ENCODE measurements at places on chromosomes 11 and 22.

DNA sequence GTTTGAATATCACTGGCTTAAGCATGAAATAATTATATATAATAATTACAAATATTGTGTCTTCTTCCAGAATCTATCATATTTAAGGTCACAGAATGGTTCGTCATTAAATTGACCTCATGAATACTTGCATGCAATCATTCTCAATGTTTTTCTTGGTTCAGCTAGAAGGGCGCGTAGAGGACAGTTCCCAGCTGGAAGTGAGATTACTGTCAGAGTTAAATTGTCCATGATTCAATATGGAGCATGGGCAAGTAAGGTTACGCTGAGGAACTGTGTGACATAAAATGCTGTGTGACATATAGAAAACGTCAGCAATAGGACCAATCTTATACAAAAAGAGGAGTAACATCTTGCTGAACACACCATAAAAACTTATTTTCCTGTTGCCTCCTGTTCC is 2423.5 kb upstream of the RAG2 start:
- no peak for DNase-seq

- no peak for DNase-seq
Observed at GRCh38 chr11:67307545-67308001, 4.2 kb downstream of the SSH3 start.

DNA sequence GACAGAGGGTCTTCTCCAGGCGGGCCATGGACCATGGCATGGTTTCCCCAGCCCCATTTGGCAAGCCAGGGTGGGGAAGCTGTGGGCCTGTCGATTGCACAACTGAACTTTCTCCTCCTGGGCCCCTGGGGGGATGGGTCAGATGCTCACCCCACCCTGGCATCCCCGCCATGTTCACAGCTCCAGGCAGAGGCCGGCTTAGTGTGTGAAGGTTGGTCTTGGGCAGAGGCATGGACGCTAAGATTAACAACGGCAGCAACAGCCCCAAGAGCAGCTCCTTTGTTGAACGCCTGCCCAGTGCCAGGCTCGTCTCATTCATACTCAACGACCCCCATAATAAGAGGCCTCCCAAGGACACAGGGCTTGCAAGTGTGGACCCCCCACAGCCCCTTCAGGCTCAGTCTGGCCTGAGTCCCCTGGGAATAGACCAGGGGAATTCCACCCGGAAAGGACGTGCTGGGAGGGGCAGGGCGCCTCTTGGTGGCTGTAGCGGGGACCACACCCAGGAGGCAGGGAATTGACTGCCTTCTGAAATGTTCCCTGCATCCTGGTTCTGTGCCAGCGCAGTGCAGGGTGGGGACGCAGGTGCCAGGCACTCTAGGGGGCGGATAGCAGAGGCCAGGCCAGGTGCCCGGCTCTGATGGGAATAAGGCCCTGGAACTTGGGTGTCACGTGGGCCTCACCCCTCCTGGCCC is 8.3 kb downstream of the TSPO start:
- no peak for DNase-seq

DNA sequence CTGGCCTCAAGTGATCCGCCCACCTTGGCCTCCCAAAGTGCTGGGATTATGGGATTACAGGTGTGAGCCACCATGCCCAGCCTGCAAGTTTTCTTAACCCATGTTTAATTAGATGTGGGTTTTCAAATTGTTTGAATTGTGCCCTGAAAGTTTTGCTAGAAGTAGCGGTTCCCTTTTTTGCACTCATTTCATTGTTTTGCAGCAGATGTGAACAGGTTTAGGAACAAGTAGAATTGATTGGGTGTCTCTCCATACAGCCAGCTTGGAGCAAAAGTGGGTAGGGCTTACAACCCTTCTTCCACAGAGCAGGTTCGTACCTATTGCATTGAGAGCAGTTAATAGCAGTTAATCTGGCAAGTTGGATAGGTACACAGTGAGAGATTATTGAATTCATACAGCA is 16.1 kb downstream of the EWSR1 start:
- no peak for DNase-seq

- no peak for DNase-seq
Observed at GRCh38 chr11:112382561-112382960, 121.9 kb upstream of the PLET1 start.

- DNase-seq = peak; percentile 28
Observed at GRCh38 chr11:112280268-112281126, 19.8 kb upstream of the PLET1 start.

GRCh38 chr11:123168955-123169484 is 26.0 kb downstream of the CLMP start:
- no peak for DNase-seq

DNA sequence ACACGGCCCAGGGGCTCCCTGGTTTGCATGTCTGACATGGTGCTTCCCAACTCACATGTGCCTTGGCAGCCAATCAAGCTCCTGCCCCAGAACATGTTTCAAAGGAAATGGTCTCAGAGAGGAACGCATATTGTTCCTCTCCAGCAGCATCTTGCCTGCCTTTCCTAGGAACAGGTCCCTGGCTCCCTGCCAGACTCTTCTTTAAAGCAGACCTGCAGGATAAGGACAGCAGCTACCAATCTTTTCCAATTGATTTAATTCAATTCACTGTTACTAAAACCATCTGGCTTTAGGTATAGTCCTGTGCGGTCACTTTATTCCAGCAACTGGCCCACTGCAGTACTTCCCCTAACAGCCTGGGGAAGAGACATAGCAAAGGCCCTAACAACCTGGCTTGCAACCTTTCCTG is 79.9 kb downstream of the AMBRA1 start:
- DNase-seq = no peak

GRCh38 chr11:29734287-29734686 is 282.5 kb downstream of the KCNA4 start:
- DNase-seq = no peak

GRCh38 chr11:94310191-94310875 is 6.0 kb downstream of the IZUMO1R start:
- DNase-seq = no peak

DNA sequence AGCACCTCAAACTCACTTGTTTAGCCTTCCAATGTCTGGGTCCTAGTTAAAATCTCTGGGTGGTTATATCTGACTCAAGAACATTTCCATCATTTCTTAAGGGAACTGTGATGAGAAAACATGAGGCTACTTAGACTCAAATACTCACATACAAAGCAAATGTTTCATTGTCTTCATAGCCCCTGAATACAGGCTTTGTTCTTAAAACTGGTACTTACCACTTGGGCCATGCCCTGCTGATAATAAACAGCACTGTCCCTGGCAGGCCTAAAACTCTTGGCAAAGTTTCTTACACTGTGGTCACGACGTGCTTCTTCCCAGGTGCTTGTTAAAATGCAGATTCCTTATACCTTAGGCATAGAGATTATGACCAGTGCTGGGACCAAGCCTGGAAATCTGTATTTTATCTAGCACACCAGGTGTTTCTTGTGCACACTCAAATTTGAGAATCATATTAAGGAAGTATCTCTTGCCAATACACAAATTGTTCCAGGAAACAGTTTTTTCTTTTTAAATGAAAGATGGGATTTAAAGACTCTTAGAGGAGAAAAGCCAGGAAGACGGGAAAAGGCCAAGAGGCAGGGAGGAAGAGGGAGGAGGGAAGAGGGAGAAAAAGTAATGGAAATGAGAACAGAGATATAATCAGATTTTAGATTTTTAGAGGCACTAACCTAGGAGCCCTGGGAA is 287.9 kb upstream of the MPPED2 start:
- DNase-seq = no peak

GRCh38 chr22:27546157-27546935 is 255.2 kb downstream of the MN1 start:
- DNase-seq = no peak

DNA sequence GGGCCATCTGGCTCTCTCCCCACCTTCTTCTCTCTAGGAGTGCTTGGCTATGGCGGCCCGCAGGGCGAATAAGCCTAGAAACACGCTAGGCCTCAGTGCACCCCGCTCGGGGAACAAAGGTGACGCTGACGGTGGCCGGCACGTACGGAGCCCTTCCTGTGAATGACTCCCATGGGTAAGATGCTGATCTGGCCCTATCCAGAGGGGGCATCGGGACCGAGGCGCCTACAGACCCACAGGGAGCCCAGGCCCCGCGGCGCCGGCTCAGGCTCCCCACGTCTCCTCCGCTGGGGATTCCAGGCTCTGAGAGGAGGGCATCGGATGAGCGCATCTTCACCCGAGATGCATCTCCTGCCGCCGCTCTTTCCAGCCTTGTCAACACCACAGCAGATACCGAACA is 31.4 kb upstream of the TESMIN start:
- no peak for DNase-seq

DNA sequence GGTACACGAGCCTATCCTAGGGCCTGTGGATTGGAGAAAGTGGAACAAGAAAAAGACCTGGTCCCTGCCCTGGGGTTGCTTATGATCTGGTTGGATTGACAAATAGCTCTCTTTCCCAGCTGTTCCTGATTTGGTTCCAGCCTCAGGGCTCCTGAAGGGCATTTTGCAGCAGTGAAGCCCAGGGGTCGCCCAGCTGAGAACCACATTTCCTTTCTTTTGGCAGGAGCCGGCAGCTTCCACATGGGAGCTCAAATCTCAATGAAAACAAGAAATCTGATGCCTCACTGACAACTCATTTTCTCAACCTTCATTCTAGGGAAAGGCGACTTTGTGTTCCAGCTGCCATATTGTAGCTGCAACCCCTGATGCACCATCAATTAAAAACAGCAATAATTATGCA is 140.6 kb upstream of the CADM1 start:
- DNase-seq = no peak

DNA sequence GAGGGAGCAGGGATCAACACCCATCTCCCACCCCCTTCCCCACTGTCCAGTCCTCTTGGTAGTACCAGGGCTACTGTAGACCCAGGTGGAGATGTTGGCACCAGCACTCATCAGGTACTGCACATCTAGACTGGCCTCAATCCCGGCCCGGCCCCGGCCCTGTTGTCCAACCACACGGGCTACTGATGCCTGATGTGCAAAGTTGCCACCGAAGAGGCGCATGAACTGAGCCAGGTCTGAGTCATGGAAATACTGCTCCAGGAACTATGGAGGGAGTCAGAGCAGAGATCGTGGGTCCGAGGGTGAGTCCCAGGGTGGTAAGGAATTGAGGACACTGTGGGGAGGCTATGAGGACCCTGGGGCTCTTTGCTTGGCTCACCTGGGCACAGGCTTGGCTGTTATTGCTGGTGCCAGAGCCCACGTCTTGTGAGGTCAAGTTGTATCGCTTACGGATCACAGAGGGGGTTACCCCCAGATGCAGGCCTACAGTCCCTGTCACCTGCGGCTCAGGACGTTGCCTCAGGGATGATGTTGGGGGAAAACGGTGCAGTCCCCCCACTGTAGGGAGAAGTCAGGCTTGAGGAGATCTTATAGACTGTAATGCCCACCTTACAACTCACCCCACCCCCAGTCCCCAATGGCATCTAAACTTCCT is 2.5 kb downstream of the TPP1 start:
- DNase-seq = no peak

- DNase-seq = no peak
Observed at GRCh38 chr22:21451545-21452520, 15.4 kb upstream of the TMEM191C start.

- DNase-seq = no peak
Observed at GRCh38 chr11:111179184-111179910, 66.2 kb upstream of the POU2AF2 start.

DNA sequence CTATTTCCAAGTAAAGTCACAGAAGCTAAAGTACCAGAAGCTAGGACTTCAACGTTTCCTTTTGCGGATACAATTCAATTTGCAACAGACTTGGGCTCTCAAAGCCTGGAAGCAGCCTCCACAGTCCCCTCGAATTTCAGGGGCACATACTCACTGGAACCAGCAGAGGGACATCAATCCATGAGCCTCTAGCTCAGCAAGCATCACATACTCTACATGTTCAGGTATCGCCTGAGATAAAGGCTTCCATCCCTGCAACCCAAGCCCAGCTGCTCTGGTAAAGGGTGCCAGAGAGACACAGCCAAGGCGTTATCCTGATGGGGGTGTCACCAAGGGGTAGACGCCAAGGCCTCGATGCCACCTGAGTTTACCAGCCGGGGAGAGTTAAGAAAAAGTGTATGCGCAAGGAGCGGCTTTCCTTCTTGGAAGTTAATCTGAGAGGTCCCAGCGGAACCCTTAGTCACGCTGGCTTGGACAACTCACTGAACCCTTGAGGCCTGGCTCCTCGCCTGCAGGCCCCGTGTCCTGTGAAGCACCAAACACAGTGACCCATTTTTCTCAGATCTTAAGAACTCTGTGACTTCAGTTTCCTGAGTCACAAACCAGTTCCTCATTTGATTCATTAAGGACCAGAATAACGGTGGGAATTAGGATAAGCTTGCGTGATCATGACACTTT is 13.0 kb downstream of the LTO1 start:
- DNase-seq = no peak

- DNase-seq = no peak
Observed at GRCh38 chr11:8084352-8084751, 3.3 kb downstream of the TUB start.

DNA sequence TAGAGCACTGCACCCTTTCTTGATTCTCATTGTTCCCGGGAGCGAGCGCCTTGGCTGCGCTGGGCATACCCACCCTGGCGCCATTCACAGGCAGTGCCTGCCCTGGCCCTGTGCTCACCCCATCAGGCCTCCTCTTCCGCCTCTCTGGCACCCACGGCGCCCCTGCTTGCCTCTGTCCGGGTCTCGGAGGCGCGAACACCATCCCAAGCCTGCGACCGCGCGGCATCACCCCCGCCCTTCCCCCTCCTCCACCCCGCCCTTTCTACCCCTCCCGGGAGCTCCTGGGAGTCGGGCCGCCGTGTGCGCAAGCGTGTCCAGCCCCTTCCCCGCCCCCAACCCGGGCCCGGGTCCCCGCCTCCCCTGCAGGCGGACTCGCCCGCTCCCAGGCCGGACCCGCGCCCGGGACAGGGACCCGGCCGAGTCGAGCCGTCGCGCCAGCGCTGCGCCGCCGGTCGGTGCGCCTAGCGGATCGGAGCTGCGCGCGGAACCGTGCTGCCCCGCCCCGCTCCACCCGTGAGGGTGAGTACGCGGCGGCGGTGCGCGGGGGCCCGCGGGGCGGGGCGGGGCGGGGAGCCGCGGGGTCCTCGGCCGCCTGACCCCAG is at the start of gene ST3GAL4:
Gene ST3GAL4 (plus strand): TSS at position 363 of the 602 bp plus-strand sequence. CDS start 50,470 bp downstream, outside the sequence.
- peak; percentile 71 for DNase-seq

GRCh38 chr11:105577641-105578040 is 32.2 kb upstream of the GRIA4 start:
- DNase-seq = no peak

Measured in stimulated activated CD8-positive, alpha-beta memory T cell treated with anti-CD3 and anti-CD28 coated beads, Interleukin-2, amount 100 ng/mL, for 48 hours (primary cell).